ENCODE measurements at places on chromosomes 7 and 10. TPM values are rescaled to one million over a fixed set of nuclear protein-coding genes. Genes with fewer than 3 reads are reported as not detected.

Gene C10orf105
- total RNA-seq: not detected

Gene FAM25A
- total RNA-seq: 2.7 TPM

Gene PRKAR2B
- 15.1 TPM for total RNA-seq

GRCh38 chr10:46549171-46550075 is 7.0 kb downstream of the GPRIN2 start:
- no peak for DNase-seq

DNA sequence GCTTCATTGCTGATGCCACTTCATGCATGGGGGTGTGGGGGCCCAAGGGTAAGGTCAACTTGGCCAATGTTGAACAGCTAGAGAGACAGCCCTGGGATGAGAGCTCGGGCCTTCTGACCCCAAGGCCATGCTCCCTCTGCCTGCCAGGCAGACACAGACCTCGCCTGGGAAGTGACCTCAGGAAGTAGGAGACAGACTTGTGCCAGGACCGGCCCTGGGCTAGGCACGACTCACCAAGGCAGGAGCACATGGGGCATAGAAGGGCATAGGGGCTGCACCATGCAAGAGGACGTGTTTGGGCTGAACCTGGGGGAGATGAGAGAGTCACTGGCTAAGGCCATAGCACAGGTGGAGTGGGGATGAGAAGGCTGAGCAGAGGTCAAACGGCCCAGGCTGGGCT is 27.1 kb downstream of the ZCCHC24 start:
- DNase-seq: no peak

Gene TRIM74
- total RNA-seq: 1.0 TPM

DNA sequence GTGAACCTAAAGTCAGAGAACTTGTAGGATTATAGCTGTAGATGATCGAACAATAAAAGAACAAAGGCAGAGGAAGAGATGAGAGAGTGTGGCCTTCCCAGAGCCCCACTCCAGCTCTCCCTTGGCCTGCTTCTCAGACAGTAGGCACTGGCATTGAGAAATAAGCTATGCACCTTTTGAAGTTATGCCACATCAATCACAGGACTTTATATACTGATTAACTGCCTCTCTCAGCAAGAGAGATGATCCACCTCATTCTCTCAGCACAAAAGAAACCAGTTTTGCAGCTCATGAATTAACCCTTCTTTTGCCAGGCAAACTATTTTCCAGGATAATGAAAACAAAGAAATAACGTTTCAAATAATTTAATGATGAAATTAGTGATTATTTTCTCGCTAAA is 22.0 kb upstream of the CTTNBP2 start:
- DNase-seq: no peak

DNA sequence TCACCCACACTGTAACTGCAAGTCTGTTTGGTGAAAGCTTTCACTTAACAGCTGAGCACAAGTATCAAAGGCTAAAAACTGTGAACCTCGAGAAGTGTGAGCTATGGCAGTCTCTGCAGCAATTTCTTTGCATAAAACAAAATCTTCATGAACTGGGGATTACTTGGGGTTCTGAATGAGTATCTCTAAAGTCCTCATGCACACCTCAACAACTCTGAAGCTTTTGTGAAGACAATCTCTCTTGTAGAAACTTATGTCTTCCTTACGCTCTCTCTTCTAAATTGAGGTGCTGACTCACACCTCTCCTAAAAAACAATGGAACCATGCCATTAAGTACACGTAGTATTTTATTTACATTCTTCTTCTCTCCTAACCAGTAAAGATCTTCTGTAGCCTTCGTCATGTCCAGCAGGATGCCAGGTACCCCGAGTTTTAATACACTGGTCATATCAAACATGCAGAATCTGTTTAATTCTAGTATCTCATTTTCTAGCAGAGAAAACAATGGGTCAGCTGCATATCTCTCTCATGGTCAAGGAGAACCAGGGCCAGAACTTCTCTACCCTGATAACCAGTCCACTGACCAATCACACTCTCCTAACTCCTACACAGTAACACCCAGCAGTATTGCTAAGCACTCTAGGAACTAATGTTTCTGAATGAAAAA is 76.9 kb downstream of the UBE2H start:
- DNase-seq: no peak

Gene PIP
- total RNA-seq: not detected

GRCh38 chr7:8109196-8110022 is 140.8 kb downstream of the GLCCI1 start:
- no peak for DNase-seq

Gene MYL10
- total RNA-seq: not detected

Gene NUB1
- total RNA-seq: 44.0 TPM

DNA sequence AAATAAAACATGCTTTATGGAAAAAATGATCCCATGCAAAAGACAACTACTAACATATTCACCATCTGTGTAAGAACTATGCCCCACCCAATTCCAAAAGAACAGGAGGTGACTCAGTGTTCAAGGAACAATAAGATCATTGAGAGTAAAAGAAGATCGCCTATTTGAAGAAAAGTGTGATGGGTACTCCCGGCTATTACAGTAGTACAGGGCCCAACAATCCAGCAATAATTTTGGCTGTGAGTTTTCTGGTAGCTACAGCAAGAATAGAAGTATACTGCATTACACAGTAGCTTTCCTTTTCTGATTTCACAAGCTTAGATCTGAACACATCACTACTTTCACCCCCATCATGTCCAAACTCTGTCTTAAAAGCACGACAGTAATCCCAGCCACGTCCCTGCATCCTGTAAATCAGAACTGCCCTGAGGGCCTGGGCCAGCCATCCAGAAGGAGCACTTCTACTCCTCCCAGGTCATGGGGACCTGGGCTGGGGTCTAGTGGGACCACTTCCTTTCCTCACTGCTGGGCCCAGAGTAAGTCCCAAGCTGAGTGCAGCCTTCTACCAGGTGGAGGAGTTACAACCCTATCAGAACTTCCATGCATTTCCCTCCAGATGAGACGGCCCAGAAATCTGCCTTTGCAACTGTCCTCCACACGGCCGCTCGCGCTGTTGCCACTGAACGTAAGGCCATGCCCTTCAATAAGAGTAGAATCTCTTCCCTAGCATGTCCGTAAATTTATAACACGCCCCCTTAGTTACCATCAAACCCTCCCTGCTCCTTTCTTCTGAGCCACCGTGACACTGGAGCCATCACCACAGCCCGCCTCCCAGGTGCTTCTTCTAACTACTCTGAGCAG is 7.9 kb downstream of the ESYT2 start:
- peak; percentile 90 for DNase-seq

DNA sequence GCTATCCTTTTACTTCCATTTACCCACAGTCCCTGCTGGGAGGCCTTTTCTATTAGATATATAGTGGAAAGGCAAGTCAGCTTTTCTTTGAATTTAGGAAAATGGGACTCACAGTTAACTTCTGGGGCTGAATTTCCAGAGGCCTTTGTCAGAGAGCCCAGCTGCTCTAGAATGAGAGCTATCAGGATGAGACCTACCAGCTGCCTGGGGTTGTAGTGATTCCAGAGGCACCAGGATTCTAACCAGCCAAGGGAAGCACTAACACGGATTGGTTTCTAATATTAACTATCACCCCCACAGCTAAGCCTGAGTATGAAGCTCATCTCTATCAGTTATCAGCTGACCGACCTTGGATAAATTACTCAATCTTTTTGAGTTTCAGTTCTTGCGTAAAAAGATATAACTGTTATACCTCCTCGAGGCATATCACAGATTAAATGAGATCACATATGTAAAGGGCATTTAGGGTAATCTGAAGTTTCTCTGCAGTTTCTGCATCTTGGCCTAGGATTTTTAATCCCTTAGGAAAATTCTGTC is 56.6 kb upstream of the CALD1 start:
- no peak for DNase-seq

Gene MEOX2
- not detected for total RNA-seq

Gene SFMBT2
- 0.02 TPM for total RNA-seq

GRCh38 chr7:80128918-80129317 is 5.7 kb upstream of the GNAI1 start:
- no peak for DNase-seq

Gene MET
- total RNA-seq: 200 TPM
